ENCODE measurements at places on chromosomes 16 and 17. TPM values are rescaled to one million over a fixed set of nuclear protein-coding genes. Genes with fewer than 3 reads are reported as not detected.

DNA sequence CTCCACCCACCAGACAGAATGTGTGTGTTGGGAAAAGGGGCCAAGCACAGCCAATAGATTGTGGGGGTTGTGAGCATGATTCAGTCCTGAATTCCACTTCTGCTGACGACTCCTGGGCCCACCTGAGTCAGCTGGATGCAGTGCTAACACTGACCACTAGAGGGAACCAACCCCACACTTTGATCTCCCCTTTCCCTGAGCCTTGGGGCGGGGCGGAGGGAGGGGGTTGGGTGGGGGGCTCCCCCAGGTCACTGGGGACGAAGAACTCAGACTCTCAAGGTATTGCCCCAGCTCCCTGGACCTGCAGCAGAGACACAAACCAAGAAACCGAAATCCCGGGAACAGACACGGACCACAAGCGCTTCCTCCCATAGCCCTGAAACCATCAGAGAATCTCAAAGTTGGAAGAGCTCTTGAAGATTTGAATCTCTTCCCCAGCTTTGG is 621 bp upstream of the CSHL1 start:
- no peaks in the 10 kb centered on the region for H3K36me3 ChIP-seq
- H3K4me1 ChIP-seq: no peaks in the 10 kb centered on the region
- peak; percentile 60 for DNase-seq
- H3K27me3 ChIP-seq: no peaks in the 10 kb centered on the region
- no peak overlapping the region for H3K27ac ChIP-seq
- no peak overlapping the region for H3K4me3 ChIP-seq

DNA sequence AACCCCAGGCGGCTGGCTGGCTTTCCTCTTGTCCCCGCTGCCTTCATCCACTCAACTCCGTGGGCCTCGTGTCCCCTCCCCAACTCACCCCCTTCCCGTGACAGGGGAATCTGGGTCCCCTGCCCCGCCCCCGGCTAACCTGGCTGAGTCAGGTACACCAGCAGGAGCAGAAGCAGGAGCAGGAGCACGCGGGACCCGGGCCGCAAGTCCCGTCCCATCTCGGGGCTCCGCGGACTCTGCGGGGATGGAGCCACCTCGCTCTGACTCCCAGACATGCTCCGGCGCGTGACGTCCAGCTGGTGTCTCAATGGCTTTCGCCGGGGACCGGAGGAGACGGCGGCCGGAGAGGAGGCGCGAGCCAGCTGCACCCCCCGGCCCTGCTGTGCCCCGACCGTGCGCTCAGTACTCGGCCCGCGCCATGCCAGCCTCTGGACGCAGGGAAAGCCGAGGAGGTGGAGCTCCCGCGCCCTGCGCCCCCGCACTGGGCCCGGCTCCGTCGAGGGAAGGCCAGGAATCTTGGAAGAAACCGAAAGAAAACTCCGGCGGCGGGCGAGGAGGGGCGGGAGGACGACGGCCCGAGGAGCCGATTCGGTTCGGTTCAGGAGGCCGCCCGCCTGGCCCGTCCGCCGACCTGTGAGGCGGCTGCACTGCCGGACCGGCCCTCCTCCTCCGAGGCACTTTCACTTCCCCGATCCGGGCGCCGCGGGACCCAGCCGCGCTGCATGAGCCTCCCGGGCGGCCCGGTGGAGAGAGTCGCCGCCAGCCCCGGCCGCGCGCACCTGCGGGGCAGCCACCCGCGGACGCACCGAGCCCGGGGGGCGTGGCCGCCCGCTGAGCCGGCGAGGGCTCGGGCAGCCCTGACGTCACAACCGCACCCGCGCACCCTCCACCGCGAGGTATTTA is at the start of the genes CXCL16 and ZMYND15:
Gene CXCL16 (minus strand): TSS at position 807 of the 903 bp plus-strand sequence. CDS start 589 bp downstream, at position 218.
Gene ZMYND15 (plus strand): TSS at position 712 of the 903 bp plus-strand sequence. CDS start 716 bp downstream, outside the sequence.
- no peaks in the 10 kb centered on the region for H3K36me3 ChIP-seq
- peak within 1 kb of the TSS; percentile 51 for H3K4me3 ChIP-seq
- peak within 1 kb of the TSS; percentile 46 for H3K27ac ChIP-seq
- no peaks in the 10 kb centered on the region for H3K27me3 ChIP-seq

DNA sequence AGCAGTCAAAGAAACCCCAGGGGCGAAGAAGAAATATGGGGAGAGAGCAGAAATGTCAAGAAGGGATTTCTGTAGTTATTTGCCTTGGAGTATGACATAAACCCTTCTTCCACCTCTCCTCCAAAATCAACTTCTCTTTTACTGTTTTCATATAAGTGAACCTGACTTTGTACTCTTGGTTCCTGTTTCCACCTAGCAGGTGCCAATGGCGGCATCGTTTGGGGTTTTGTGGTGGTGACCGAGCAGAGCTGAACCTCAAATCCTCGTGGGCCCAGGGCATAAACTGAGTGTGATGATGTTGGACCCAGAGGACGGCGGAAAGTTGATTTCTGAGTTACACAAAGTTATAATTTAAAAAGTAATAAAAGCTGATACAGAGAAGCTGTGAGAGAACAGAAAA is 39.6 kb upstream of the PSMD7 start:
- no peak overlapping the region for H3K4me3 ChIP-seq
- H3K27ac ChIP-seq: no peak overlapping the region
- no peaks in the 10 kb centered on the region for H3K36me3 ChIP-seq
- no peaks in the 10 kb centered on the region for H3K27me3 ChIP-seq

Gene GPS1
- 80.1 TPM for total RNA-seq

Gene CCL3
- 3.1 TPM for total RNA-seq

GRCh38 chr17:10121971-10122707 is 76.3 kb downstream of the GAS7 start:
- no peaks in the 10 kb centered on the region for H3K27me3 ChIP-seq
- H3K36me3 ChIP-seq: no peaks in the 10 kb centered on the region
- no peak for DNase-seq
- peaks cover 21% of the 10 kb centered on the region for H3K4me1 ChIP-seq

Gene HOXB6
- total RNA-seq: 1.7 TPM

DNA sequence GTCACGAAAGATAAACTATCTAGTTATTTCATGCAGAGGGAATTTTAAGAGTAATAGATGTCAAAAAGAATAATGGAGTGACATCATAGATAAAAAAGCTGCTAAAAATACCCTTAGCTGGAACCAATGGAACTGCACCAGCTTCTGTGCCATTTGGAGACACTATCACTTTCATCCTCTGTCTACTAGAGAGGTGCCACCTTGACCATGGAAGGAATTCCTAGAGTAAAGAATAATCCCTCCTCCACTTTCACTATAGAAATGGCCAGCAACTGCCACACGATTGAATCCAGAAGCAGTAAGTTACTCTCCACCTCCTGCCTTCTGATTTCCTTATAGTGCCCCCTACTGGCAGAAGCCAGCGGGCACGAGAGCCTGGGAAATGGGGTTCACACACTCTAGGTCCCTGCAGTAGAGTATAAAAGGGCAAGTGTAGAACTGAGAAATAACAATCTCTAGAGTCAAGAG is 2.8 kb upstream of the ALDH3A2 start:
- DNase-seq: no peak
- H3K27me3 ChIP-seq: no peaks in the 10 kb centered on the region
- no peak overlapping the region for H3K27ac ChIP-seq
- H3K36me3 ChIP-seq: no peaks in the 10 kb centered on the region

Gene MRPS23
- 14.2 TPM for total RNA-seq

DNA sequence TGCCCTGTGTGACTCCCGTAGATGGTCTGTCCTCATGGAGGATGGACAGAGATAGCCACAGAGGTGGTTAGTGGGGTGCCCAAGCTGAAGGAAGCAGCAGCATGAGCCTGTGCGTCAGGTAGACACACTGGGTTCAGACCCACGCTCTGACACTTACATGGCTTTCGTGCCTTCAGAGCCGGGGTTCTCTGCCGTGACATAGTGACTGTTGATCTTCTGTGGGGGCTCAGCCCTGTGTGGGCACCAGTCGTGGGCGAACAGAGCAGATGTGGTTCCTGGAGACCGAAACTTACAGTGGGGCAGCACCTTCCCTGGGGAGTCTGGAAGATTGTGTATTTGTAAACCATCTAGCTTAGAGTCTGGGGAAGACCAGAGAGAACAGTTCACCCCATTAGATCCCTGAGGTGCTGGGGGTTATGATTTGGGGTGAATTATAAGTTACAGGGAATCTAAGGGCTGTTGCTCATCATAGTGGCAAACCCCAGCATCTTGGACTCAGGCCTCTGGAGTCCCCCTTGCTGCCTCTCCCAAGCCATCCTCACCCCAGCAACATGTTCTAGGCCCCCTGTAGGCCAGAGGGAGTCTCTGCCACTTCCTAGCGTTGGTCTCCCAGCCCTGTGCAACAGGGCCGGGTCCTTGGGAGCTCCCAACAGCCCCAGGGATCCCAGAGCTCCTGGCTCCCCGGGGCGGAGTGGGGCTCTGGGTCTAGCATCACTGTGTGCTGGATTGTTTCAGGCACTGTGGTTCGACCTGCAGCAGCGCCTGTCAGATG is 28.6 kb downstream of the NECAB2 start:
- no peak overlapping the region for H3K27ac ChIP-seq
- DNase-seq: no peak
- H3K4me1 ChIP-seq: peaks cover 2% of the 10 kb centered on the region
- H3K27me3 ChIP-seq: no peaks in the 10 kb centered on the region
- H3K36me3 ChIP-seq: no peaks in the 10 kb centered on the region

DNA sequence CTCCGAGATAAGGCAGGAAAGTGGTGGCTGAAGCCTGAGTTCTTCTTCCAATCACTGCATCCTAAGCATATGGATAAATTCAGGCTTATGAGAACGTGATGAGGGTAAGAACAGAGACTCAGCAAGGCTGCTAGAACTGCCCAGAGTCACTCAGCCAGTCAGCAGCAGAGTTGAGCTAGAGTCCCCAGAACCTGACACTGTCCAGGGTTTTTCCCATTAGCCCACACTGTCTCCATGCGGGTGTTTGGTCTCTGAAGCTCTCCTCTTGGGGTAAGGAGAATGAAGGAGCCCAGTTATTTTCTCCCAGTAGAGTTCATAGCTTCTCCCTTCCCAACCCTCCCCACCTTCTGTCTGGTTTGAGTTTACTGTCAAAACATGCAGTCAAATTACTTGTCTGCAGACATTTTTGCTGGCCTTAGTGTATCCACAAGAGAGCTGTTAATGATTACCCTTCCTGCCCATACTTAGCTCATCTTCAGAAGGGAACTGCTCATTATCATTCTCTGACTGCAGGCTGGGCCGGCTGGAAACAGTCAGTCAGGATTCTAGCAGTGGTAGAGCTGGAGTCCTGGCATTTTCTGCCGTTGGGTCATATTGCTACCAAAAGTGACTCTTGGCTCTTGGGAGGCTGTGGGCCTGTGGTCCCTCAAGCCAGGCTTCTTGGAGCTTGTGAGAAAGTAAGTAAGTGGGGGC is 460.0 kb downstream of the HS3ST3B1 start:
- DNase-seq: no peak
- no peaks in the 10 kb centered on the region for H3K36me3 ChIP-seq
- no peak overlapping the region for H3K27ac ChIP-seq
- no peak overlapping the region for H3K4me3 ChIP-seq
- H3K4me1 ChIP-seq: no peaks in the 10 kb centered on the region

GRCh38 chr17:41870627-41871026 is 5.4 kb upstream of the KLHL11 start:
- no peaks in the 10 kb centered on the region for H3K27me3 ChIP-seq
- no peak overlapping the region for H3K27ac ChIP-seq
- no peak overlapping the region for H3K4me3 ChIP-seq
- DNase-seq: no peak
- H3K36me3 ChIP-seq: no peaks in the 10 kb centered on the region

DNA sequence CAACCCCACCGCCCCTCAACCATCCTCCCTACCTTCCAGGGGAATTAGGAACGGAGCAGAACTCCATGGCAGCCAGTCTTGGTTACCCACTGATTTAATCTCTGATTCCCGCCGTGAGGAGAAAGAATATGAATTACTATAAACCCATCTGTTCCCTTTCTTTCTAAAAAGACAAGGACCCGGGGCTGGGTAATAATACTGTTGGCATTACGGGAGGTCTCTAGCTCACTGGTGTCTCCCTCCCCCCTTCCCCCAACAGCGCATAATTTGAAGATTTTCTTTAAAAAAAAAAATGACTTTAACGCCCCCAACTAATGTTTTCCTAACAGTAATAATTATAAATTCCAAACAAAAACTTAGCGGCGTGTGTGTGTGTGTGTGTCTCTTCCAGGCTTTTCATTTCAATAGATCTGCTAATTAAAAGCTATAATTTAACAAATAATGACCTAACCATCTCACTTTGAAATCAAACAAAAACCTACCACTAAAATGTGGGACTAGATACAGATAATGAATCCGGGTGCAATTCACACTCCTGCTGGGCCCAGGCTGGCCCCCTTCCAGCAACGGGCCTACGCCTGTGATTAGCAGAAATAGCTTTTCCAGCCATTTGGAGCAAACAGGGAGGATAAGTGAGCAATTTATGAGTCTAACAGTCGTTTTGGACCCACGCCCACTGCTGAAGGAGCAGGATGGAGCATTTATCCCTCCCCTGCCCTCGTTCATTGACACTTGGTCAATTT is 18.2 kb upstream of the BHLHA9 start:
- DNase-seq: no peak
- H3K4me3 ChIP-seq: no peak overlapping the region
- no peaks in the 10 kb centered on the region for H3K36me3 ChIP-seq

Gene PRKCB
- 0.48 TPM for total RNA-seq

Gene HBA1
- total RNA-seq: 14.3 TPM

- H3K4me1 ChIP-seq: no peaks in the 10 kb centered on the region
- H3K36me3 ChIP-seq: no peaks in the 10 kb centered on the region
- DNase-seq: no peak
- no peak overlapping the region for H3K4me3 ChIP-seq
- no peak overlapping the region for H3K27ac ChIP-seq
Measured at GRCh38 chr16:937723-938122, 33.1 kb downstream of the LMF1 start.

Gene CHST5
- total RNA-seq: 0.80 TPM

DNA sequence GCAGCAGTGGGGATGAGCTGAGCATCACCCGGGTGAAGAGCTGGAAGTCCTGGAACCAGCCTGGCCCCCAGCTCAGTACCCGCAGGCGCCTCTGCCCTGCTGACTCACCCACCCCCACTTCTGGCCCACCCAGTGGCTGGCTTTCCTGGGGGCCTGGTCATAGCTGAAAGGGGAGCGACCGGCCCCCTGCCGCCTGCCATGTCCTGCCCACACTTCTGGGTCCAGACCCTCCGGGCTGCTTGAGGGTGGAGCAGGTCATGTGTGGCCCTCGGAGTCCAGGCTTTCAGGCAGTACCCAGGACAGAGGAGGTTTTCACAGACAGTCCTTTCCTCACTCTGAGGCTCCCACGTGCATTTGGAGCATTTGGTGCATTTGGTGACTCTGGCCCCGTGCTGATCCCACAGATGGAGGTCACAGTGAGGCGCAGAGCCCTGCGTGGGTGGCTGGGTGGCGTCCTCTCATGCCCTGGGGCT is 7.1 kb upstream of the PIEZO1 start:
- no peak for DNase-seq
- H3K4me3 ChIP-seq: no peak overlapping the region
- no peaks in the 10 kb centered on the region for H3K4me1 ChIP-seq
- H3K27me3 ChIP-seq: no peaks in the 10 kb centered on the region
- no peaks in the 10 kb centered on the region for H3K36me3 ChIP-seq

DNA sequence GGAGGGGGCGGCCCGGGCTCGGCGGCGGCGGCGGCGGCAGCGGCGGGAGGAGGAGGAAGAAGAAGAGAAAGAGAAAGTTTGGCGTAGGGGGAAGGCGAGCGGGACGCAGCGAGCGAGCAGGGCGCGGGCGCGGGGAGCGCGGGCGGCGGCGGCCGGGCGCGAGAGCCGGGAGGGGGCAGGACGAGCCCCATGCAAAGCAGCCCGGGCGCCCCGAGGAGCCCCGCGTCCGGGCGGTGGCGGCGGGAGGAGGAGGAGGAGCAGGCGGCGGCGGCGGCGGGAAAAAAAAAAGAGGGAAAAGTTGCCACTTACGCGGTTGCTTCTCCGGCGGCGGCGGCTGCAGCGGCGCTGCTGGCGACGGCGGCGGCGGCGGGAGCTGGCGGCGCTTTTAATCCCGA is 10.3 kb upstream of the ZFHX3 start:
- H3K27ac ChIP-seq: peak overlapping the region; percentile 92
- H3K4me1 ChIP-seq: peaks cover 2% of the 10 kb centered on the region
- H3K36me3 ChIP-seq: no peaks in the 10 kb centered on the region
- peak overlapping the region; percentile 77 for H3K4me3 ChIP-seq
- peak; percentile 49 for DNase-seq
- H3K27me3 ChIP-seq: no peaks in the 10 kb centered on the region

Gene ZNF768
- total RNA-seq: 39.1 TPM

Measured in ovary (tissue), 10 donors.